CD4-positive, alpha-beta T cell (primary cell): ENCODE measurements at places on chromosomes 5 and 9.

- DNase-seq, result no peak
Measured at GRCh38 chr9:70566751-70567150, 152.3 kb upstream of the KLF9 start.

DNA sequence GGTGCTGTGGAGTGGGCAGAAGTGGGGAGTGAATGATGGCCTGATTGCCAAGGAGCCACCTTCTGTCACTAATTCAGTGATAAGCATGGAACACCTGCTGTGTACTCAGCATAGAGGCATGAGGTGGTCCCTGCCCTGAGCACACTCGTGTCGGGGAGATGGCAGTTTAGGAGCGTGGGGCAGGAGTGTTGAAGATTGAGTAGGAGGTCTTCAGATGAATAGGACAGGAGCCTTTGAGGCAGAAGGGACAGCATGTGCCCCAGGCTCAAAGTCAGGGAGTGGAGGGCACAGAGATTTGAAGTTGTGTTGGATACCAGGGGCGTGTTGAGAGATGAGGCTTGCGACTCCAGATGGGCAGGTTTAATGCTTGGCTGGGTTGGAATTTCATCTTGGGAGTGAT lies 55.0 kb downstream of the ZNF618 start:
- no peak for DNase-seq

GRCh38 chr5:174607916-174608315 lies 116.5 kb upstream of the MSX2 start:
- no peak for DNase-seq

GRCh38 chr5:103035701-103036100 lies 84.2 kb downstream of the GIN1 start:
- no peak for DNase-seq

DNA sequence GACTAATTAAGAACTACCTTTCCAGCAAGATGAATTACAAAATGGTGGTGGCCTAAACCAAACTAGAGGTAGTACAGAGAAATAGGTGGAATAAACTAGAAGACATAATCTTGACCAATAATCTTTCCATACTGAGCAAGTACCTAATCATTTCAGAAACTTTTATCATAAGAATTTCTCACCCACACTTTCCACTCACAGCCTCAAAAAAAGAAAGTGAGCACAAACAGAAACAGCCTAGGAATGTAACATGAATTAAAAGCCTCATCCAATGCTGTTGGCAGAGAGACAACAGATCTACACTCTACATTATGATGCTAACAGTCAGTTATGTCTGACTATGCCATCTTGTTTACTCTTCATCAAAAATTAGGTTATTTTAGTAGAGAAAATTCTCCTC lies 1.3 kb downstream of the RNF38 start:
- no peak for DNase-seq

DNA sequence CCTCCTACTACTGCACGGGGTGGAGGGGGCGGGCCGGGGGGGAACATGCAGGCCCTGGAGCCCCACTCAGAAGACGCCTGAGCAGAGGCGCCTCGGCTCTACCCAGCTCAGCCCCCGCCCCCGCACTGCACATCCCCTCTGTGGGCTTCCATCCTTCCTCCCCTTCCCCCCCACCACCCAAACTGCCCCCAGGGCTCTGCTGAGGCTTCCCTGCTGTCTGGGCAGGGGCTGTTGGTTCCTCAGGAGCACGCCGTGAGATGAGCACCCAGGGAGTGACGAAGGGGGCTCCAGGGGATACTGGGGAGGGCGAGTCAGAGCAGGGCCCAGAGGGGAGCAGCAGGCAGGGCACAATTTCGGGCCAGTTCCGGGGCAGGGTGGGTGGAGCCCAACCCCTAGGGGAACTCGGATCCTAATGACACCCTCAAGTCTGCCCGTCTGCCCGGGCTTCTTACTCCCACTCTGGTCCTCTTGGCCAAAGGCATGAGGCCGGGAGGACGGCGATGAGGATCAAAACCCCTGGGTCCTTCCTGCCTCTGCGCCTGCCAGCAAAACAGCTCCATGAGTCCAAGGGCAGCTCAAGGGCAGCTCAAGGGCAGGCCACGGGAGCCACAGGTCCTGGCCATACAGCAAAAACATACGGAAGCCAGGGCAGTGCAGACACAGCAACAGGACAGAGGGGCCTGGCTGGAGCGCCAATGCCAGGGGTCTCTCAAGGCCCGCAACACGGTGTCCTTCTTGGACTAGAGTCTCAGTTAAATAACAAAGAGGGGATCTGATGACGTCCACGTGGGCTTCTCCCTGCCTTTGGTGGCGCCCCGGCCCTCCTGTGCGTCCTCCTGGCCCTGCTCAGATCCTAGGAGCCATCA lies 200.9 kb downstream of the AUH start:
- DNase-seq, result no peak

GRCh38 chr5:67878933-67879332 lies 336.6 kb upstream of the PIK3R1 start:
- no peak for DNase-seq

DNA sequence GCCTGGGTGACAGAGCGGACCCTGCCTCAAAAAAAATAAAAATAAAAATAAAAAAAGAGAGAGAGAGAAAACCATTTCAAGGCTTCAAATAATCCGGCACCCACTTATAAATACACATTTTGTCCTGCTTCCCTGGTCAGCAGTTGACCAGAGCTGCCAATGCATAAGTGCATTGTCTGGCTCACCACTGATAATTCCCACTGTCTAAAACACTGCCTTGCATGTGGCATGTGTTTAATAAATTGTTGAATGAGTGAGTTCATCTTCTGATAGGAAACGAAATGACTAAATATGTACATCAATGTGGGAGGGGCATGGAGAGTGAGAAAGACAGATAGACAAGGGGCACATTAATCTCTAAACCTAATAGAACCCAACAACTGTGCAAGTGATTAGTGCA lies 42.9 kb downstream of the MEGF10 start:
- DNase-seq, result no peak

DNA sequence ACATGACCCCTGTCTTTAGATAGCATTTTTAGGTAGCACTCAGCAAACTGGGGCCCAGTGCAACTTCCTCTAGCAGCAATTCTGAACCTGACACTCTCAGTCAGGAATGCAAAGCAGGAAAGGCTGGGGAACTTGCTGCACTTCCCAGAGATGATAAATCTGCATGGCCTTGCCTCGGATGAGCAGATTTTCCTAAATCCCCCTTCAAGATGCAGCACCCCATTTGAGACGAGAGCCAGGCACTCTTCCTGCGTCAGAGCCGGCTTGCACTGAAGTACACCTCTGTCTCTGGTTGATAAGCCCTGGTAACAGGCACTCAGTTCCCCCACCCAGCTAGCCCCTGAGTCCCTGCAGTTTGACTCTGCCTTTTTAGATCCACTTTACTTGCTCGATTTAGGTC lies 296.7 kb upstream of the PANK3 start:
- DNase-seq, result no peak

GRCh38 chr5:55232271-55232984 lies 980 bp downstream of the CCNO start:
- DNase-seq, result no peak

GRCh38 chr5:69300537-69301203 lies 31.9 kb downstream of the CCDC125 start:
- no peak for DNase-seq

DNA sequence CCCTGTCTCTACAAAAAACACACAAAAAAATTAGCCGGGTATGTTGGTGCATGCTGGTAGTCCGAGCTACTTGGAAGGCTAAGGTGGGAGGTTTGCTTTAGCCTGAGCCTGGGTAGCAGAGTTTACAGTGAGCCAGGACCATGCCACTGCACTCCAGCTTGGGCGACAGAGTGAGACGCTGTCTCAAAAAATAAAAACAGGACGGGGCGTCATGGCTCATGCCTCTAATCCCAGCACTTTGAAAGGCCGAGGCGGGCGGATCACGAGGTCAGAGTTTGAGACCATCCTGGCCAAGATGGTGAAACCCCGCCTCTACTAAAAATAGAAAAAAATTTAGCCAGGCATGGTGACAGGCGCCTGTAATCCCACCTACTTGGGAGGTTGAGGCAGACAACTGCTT lies 40.3 kb downstream of the UBE2D2 start:
- DNase-seq, result no peak
